ENCODE measurements at places on chromosomes 4 and X.
A peak's percentile ranks its signal among the peaks of the same experiment; 100 is the strongest.

GRCh38 chrX:150372280-150372679 is 9.2 kb downstream of the MAMLD1 start:
- DNase-seq, result no peak

DNA sequence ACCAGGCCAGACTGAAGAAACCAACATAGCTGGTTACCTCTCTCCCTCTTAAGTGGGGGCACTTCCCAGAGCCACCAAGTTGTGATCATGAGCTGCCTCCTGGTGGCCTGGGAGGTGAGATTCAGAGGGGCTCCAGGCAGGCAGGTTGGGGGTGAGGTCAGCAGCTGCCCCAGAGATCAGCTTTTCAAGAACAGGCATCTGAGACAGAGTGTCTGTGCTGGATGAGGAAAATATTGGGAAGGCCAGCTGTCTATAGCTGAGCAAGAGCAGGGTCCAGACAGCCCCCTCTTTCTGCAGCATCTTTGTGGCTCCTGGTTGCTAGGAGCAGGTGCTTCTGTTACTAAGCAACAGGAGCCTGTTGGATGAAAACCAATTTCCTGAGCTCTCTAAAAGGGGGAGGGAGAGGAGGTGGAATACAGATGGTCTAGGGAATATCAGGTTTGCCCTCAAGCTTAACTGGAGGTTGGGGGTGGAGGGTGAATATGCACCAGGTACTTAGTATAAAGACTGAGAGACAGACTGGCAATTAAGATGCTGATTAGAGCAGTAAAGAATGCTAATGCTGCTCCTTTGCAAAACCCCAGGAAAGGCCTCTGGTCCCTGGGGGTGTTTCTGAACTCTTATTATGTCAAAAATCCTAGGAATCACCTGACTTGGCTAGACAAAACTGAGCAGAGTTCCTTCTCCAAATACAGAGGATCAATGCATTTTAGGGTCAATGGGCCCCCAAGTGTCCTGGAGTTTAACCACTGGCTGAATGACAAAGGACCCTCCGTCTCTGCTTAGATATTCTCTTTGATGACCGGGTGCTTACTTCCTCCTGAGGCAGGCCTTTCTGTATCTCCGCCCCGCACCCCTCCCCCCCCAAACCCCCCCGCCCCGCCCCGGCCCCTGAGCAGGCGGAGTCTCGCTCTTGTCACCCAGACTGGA is 21.4 kb downstream of the ZCCHC13 start:
- peak; percentile 92 for DNase-seq

DNA sequence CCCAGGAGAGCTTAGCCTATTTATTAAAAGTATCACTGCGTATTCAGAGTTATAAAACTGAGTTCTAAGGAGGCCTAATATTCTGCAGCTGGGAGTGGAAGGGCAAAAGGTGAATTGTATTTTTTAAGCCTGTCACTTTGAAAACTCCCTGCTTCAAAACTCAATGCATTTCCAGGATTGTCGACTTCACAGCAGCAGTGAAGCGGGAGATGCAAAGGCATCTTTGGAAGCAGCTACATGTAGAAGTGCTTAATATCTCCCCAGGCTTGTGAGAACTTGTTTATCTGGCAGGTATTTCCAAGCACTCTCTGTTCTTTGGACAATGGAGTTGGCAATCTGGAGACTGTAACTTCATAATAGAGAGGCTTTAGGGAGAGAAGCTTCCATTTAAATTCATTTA is 717.5 kb upstream of the SLIT2 start:
- DNase-seq, result no peak

DNA sequence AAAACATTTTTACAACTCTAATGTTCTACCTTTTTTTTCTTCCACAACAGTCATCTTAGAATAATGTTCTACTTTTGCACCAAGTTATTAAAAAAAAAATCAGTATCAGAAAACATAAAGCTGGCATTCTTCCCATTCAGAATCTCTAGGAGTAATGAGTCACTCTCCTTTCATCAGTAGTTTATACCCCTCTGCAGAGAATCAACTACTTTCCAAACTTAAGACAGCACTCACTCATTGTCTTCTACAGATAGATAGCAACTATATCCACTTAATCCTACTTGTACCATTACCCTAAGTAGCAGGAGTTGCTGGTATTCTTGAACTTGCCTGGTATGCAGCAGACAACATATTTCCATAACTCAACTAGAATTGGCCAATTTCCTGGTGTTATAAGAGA is 3.2 kb downstream of the TIGD4 start:
- no peak for DNase-seq

DNA sequence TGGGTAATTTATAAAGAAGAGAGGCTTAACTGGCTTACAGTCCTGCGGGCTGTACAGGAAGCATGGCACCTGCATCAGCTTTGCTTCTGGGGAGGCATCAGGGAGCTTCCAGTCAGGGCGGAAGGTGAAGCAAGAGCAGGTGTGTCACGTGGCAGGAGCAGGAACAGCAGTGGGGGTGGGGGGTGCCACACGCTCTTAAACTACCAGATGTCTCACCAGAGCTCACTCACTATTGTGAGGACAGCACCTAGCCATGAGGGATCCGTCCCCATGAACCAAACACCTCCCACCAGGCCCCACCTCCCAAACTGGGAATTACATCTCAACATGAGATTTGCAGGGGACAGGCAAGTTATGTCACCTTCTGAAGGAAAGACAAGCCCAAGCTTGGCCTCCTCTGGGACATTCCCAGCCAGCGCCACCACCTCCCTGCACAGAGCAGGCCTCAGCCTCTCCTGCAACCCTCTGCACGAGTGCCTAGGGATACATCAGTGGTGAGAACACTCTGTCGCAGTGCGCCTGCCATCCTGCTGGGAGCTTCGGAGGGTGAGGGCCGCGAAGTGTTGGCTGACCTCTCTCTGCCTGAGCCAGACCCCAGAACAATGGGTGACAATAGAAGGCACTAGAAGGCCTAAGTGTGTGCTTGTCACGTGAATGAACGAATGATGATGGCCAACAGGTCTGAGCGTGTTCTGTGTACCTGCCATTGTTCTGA is 244.3 kb downstream of the EVC2 start:
- no peak for DNase-seq

DNA sequence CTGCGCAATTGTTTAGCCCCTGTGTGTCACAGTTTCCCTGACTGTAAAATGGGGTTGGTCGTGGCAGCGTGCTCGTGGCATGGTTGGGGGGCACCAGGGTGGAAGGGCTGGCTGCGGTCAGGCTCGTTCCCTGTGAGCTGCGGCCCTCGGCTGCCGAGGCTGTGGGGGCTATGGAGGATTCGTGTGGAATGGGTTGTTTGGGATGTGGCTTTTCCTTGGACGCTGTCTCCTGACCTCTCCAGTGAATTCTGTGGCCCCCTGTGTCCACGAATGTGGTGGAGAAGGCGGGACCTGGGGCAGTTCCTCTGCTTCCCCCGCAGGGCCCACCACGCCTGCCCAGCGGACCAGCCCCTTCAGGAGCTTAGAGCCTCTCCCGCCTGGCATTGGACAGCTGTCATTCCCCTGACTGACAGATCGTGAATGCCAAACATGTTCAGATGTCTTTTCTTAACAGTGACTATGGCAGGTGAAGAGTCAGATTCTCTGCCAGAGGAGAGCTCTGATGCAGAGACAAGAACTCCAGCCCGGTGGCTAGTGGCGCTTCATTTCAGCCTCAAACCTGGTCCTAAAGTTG is 17.2 kb upstream of the HGFAC start:
- no peak for DNase-seq

DNA sequence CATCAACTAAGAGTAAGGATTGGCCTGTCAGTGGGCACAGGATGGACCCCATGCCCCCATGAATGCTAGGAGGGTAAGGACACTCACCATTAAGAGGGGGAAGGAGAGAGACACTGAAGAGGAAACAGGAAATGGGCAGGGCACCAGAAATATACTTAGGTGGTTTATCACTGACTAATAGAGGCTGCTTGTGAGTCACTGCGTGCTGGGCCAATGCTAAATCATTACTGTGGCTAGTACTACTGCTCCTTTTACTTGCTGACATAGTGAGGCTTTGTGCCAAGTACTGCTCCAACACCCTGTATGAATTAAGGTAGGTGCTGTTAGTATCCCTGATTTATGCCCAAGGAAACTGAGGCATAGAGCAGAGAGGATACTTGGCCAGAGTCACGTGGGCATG is 130.4 kb upstream of the FRMPD4 start:
- no peak for DNase-seq

GRCh38 chrX:13694359-13694758 is 5.4 kb downstream of the RAB9A start:
- DNase-seq, result no peak

DNA sequence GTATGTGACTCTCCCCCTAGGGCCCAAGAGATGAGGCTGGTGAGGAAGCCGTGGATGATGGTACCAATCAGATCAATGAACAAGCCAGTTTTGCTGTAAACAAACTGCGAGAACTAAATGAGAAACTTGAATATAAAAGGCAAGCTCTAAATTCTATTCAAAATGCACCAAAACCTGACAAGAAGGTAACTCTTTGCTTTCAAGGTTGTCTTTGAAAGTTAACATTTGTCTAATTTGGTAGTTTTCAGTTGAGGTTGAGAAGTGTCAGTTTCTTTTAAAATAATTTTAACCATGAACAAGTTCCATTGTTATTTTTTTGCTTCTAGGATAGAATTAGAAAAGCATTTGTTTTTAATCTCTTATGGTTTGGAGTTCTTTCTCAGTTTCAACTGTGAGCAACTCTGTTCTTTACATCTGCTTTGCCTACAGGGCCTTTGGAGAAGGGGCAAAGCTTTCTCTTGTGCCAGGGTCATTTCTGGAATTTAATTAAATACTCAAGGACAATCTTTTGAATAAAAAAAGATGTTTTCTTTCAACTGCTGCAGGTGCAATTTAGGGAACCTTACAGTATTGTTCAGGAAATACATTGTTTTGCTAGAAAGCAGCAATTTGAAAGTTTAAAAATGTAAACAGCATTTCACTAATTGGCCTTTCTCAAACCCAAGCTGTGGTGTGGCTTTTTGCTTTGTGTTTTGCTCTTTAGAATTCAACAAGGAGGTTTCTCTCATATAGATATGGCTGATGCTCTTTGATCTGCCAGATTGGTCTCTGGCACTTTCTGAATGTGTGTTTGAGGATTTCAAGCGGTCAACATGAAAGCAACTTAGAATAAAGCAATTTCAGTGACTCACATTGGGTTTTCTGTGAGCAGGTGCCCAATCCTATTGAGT is 62.9 kb downstream of the LRP2BP start:
- DNase-seq, result no peak

DNA sequence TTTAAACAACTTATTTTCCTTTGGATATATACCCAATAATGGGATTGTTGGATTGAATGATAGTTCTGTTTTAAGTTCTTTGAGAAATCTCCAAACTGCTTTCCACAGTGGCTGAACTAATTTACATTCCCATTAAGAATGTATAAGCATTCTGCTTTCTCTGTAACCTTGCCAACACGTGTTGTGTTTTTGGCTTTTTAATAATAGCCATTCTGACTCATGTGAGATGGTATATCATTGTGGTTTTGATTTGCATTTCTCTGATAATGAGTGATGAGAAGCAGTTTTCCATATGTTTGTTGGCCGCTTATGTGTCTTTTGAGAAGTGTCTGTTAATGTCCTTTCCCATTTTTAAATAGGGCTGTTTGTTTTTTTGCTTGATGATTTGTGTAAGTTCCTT is 155.6 kb upstream of the PITX2 start:
- DNase-seq, result no peak

DNA sequence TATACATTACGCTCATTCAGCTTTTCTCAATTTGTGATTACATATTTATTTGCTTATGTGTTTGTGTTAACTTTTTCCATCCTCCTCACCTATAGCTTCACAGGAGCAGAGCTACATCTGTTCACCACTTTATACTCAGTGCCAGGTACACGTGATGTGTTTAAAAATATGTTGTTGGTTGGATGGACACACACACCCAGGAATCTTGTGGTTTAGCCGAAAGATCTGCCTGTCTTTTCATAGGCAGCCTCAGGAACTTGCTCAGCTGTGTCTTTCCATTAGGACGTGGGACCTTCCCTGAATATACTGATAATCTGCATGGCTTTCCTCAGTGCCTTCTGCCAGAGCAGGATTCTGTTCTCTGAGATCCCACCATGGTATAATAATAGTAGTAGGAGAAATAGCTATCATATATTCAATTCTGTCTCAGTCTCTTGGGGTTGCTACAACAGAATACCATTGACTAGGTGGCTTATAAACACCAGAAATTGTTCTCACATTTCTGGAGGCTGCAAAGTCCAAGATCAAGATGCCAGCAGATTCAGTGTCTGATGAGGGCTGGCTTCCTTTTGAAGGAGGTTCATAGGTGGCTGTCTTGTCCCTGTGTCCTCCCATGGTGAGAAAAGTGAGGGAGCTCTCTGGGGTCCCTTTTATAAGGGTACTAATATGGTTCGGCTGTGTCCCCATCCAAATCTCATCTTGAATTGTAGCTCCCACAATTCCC is 50.0 kb upstream of the SOD3 start:
- DNase-seq, result no peak

DNA sequence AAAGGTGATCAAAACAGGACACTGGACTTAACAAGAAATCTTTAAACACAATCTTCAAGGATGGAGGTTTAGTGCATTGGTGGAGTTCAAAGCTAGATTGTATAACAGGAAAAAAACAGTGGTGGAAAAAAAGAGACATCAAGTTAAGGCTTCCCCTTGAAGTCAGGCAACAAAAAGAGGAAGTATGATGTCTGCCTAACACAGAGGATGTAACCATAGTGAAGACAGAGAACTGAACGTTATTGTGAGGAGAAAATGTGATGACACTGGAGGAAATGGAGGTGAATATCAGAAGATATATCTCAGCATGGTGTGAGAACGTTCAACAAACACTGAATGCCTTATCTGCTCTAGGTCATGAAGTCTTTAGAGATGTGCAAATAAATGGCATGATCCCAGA is 192.4 kb upstream of the AR start:
- no peak for DNase-seq

- no peak for DNase-seq
These were observed 126.6 kb downstream of the SLC39A8 start for GRCh38 chr4:102218656-102219055.

DNA sequence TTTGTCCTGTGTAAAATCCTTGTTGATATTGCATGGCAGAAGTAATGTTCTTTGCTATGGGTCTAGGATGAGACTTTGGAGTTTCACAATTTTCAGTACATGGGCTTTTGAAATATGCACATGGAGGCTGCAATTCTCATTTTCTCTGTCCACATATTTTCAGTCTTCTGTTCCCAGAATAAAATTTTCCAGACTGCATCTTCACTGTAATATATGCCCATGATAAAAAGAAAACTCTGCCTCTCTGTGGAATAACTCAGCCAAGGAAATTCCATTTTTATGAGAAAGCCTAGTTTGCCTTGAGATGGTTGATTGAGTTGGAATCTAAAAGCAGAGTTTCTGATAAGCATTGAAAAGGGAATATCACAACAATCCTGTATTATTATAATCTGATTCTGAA is 601.4 kb upstream of the AADAT start:
- DNase-seq, result no peak

DNA sequence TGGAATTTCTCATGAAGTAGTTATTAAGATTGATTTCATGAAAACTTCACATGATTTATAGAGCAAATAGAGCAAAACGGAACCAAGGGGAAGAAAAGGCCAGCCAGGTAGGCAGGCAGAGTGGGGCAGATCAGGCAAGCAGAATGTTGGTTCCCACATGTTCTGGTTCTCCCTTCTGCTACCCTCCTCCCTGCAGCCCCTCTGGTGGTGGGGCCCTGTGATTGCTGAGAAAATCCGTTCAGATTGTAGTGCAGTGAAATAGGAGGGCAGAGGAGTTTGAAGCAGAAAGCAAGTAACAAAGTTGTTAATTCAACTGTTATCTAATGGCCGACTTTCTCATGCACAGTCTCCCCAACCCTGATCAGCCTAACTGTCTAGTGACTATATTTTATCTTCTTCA is 185.3 kb downstream of the MID1IP1 start:
- DNase-seq, result no peak

GRCh38 chrX:9947131-9947794 is 19.9 kb upstream of the CLDN34 start:
- DNase-seq, result no peak

All from NT2/D1 (cell line).